CD4-positive, alpha-beta T cell treated with Interleukin-10 for 1 hour (primary cell): ENCODE measurements at places on chromosomes 1 and 21.

- no peak for DNase-seq
Observed at GRCh38 chr1:205545991-205546390, 41.5 kb downstream of the CDK18 start.

DNA sequence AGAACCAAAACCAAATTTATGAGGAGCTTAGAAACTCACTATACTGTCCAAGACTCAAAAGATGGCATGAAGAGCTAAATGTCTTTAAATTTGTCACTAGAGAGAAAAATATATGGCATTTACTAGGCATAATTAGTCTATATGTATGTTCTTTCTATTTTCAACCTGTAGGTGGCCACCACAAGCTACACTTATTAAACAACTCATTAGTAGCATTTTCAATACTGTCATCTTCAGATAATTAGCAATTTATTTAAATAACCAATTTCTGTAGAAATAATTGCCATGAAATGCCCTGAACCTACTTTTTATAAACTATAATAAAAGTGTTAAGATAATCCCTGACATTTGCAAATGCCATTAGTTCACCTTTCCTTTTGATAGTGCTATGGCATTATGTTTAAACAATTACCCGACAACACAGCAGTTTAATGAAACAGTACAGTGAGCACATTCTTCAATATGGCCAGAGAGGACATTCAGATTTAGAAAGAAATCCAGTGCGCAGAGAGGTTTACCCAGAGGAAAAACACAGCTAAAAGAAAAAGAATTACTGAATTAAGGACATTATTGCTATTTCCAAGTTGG is 522.5 kb downstream of the PTBP2 start:
- DNase-seq, result no peak

DNA sequence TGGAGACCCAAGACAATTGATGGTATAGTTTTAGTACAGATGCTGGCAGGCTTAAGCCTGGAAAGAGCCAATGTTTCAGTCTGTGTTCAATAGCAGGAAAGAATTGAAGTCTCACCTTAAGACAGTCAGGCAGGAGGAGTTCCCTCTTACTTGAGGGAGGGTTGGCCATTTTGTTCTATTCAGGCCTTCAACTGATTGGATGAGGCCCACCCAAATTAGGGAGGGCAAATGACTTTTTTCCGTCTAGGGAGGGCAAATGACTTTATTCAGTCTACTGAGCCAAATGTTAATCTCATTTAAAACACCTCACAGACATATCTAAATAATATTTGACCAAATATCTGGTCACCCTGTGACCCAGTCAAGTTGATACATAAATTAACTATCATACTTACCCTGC is 31.4 kb upstream of the ELAVL4 start:
- no peak for DNase-seq

GRCh38 chr1:60133000-60133673 is 59.6 kb upstream of the C1orf87 start:
- DNase-seq, result no peak

GRCh38 chr1:155016231-155016831 is 13.7 kb downstream of the ZBTB7B start:
- DNase-seq, result no peak

GRCh38 chr21:31708541-31708940 is 23.4 kb downstream of the SCAF4 start:
- DNase-seq, result no peak

GRCh38 chr1:183622884-183623785 is 12.4 kb downstream of the ARPC5 start:
- peak; percentile 68 for DNase-seq

DNA sequence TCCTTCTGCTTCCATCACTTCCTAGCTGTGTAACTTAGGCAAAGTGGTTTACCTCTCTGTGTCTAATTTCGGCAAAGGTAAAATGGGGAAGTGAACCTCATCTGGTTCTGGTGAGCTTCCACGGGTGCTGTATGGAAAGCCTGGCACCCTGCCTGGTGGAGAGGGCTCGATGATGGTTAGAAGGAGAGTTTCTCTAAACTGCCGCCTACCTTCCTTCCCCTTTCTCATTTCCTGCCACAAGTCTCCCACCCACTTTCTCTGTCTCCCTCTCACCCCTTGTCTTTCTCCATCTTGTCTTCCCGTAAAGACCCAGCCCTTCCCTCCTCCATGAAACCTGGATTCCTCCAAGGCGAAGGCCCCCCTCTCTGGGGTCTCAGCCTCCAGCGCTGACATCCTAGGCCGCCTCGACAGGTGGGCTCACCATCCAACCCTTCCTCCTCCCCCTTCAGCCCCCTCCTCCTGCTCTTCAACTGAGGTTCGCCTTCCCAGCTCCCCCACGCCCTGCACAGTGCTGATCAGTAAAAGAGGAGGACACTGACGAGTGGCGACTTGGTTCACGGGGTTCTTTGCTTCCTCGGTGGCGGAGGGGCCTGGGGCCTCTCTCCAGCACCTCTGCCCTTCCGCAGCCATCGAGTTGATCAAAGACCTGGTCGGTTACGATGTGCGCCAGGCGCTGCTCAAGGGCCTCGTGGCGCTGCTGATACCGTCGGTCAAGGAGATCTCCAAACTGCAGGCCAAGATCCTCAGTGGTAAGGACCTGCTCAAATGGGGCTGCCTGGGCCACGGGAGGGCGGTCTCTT is 7.3 kb downstream of the RNU5D-1 start:
- peak; percentile 34 for DNase-seq

DNA sequence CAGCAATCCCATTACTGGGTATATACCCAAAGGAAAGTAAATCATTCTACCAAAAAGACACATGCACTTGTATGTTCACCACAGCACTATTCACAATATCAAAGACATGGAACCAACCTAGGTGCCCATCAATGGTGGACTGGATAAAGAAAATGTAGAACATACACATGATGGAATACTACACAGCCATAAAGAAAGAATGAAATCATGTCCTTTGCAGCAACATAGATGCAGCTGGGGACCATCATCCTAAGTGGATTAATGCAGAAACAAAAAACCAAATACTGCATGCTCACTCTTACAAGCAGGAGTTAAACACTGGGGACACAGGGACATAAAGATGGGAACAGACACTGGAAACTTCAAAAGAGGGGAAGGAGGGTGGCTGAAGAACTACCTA is 8.7 kb downstream of the ANP32E start:
- DNase-seq, result no peak

- peak; percentile 61 for DNase-seq
Observed at GRCh38 chr1:36306210-36306901, at the start of gene SH3D21. TSS of gene SH3D21 (plus strand) at chr1:36306368. CDS start at chr1:36306421, 53 bp downstream.

DNA sequence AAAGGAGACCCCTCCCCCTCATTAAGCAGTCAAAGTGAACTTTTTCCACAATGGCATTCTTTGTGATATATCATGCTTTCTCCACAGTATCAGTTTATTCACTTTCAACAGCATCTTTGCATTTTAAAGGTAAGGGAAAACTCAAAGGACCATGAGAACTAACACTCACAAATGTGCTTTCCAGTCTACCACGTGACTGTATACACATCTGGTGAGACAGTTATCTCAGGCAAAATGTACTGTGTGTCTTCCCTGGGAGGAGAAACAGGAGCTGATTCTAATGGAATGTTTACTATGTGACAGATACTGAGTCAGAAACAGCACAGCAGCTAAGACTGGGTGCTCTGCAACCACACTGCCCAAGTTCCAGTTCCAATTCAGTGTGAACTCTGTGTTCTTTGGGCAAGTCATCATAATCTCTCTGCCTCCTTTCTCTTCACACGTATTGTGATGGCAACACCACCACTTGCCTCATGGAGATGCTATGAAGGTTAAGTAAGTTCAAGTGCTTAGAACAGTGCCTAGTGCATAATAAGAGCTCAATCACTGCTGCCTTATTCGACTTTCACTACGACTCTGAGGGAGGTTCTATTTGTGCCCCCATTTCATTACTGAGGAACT is 79.0 kb downstream of the SLC45A1 start:
- no peak for DNase-seq

- DNase-seq, result no peak
Observed at GRCh38 chr21:41885341-41886024, 6.3 kb upstream of the PRDM15 start.

DNA sequence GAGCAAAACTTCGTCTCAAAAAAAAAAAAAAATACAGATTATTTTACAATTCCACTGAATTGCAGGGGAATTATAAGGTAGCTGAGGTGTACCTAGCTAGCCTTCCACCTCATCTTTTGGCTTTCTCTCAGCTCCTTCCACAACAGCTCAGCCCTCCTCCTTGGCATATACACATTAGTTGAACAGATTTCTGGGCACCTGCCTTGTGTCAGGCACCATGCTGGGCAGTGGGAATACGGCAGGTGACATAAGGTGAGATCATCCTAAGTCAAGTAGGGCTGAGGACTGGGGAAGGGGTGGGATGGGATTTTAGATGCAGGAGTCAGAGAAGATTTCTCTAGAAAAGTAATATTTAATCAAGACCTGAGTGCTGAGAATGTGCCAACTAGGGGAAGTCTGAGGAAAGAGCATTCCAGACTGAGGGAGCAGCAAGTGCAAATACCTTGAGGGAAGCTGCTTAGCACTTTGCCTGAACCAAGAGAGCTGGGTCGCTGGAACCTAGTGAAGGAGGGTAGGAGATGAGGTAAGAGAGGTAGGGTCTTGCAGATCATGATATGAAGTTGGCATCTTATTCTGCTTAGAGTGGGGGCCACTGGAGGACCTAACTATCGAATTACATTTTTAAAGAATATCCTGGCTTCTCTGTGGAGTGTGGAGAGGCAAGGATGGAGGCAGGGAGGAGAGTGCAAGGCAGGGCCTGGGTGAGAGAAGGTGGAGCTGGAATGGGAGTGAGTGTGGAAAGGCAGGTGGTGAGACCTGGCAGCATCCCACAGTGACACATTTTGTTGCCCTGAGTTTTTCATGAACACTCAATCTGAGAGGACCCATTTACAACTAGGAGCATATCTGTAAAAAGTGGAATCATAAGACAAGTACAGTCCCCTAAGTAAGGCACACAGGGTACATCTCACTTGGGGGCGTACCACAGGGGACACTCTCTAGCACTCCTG is 28.2 kb downstream of the LAMC2 start:
- DNase-seq, result no peak

- DNase-seq, result no peak
Observed at GRCh38 chr1:173422456-173422976, 54.6 kb upstream of the PRDX6 start.

DNA sequence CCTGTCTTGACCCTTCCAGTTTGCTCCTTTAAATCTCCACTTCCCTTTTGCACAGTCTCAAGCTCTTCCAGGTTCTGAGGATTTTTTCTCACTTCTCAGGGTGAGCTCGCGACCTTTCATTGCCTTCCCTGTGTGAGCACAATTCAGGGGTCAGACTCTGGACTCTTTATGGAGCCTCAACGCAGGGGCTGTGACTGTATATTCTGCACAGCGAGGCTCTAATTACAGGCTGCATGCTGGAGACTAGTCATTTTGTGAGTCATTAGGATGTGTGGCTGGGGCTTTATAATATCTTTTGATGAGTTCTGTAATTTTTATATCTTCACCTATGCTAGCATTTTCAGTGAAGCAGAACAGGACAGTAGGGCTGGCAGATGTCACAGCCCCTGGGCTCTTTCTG is 270.7 kb downstream of the KAZN start:
- DNase-seq, result no peak

DNA sequence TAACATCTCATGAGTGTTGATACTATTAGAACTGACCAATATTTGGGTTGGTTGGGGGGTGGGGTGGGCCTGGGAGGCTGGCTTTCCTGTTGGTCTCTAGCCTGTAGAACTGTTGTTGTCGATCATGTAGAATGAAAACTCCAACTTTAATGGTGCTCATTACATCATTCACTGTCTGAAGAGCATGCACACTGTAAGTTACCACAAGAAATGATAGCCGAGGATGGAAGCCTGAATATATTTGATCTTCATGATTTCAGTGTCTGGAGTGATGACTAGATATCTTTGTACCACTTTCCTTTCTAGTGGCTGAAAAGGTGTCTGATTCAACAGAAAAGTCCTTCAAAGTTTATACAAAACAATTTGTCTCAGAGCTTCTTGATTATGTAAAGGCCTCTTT is 123.6 kb downstream of the XCL2 start:
- DNase-seq, result no peak

- no peak for DNase-seq
Observed at GRCh38 chr1:160371346-160371631, 4.4 kb downstream of the NHLH1 start.

GRCh38 chr1:156632355-156632754 is 9.6 kb upstream of the BCAN start:
- DNase-seq, result no peak

DNA sequence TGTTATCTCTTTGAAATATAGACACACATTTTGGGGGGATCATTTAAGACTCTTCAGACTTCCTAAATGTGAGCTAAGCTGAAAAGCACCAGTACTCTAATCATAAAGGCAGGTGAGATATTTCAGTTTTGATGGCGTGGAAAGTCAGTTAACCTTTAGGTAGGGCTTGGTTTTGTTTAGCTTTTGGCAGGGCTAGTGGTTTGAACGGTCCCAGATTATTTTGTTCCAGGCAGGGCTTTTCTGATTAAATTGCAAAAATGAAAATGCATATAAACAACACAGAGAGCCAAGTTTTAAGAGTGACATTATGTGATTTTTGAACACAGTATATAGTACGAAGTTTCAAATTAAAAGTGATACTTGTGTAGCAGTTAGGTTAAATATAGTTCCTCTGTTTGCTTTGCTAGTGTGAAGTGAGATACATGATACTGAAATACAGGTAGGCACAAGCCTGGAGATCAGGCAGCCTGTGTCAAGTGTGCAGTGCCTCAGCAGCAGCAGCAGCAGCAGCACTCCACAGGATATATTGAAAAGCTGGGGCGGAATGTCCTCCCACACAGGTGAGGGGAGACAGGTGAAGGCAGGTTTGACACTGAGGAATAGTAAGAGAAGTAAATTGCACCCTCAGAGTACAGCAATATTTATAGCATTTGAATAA is 47.4 kb downstream of the CAMTA1 start:
- no peak for DNase-seq

DNA sequence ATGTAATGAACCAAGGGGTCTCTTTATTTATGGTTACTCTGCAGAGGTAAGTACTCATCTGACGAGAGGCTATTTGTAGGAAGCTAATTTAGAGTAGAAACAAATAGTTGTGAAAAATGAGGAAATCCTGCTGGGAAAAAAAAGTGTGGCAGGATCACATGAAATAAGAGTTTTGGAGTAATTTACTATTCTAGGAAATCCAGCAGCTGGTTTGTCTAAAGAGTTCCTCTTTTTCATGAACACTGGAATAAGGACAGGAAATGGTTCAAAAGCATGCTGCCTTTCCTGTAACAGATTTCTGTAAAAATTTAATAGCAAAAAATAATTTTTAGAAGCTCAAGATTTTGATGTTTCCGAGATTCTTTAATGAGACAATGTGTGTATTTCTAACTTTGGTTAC is 177.3 kb downstream of the CHRM3 start:
- DNase-seq, result no peak

GRCh38 chr1:179369751-179370341 is 4.1 kb downstream of the AXDND1 start:
- peak; percentile 81 for DNase-seq

GRCh38 chr1:7042322-7043190 is 257.3 kb downstream of the CAMTA1 start:
- DNase-seq, result peak; percentile 5

GRCh38 chr21:31743712-31744111 is 11.8 kb upstream of the SCAF4 start:
- DNase-seq, result no peak

DNA sequence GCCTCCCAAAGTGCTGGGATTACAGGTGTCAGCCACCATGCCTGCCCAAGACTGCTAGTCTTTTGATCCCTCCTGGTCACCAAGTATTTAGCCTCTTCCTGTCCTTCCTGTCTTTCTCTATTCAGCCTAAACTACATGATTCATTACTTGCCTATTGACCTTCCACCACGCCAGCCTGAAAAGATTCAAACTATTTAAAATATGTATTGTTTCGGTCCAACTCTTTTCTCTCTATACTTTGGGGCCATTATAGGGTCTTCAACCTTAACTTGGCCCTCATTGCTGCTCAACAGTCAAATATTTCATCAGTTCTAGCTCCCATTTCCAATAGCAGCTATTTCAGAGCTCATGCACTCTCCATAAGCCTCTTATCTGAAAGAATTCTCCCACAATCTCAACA is 153.0 kb downstream of the TNFSF18 start:
- no peak for DNase-seq
